Activated CD4-positive, alpha-beta memory T cell treated with anti-CD3 and anti-CD28 coated beads for 36 hours (primary cell): ENCODE measurements at places on chromosomes 16 and 17.

- H3K27me3 ChIP-seq, result no peaks in the 10 kb centered on the region
- no peak overlapping the region for H3K4me3 ChIP-seq
- H3K27ac ChIP-seq, result no peak overlapping the region
- H3K36me3 ChIP-seq, result no peaks in the 10 kb centered on the region
- DNase-seq, result no peak
Measured at GRCh38 chr16:15829460-15829859, 27.4 kb downstream of the MYH11 start.

DNA sequence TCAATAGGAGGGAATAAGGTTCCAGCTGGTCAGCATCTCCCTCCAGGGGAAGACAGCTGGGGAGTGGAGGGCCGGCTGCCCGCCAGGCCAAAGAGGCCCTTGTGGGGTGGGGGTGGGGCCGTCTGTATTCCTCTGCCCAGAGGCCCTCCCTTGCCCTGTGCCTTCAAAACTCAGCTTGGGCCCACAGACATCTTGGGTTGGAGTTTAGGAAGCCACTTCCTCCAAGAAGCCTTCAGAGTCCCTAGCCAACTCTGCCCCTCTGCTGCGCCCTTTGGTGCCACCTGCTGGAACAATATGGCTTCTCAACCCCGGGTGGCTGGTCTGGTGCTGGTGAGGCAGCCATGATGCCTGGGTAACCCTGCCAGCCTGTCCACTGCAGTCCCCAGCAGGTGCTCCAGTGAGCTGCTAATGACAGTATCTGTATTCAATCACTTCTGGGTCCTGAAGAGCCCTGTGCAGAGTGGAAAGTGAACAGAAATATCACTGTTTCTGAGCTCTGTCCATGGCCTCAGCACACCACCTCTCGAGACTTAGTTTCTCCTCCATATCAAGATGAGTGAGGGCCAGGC is 16.7 kb downstream of the HSD11B2 start:
- no peaks in the 10 kb centered on the region for H3K4me1 ChIP-seq
- no peak overlapping the region for H3K4me3 ChIP-seq
- H3K36me3 ChIP-seq, result peaks cover 2% of the 10 kb centered on the region
- no peaks in the 10 kb centered on the region for H3K27me3 ChIP-seq
- peak; percentile 87 for DNase-seq
- no peak overlapping the region for H3K27ac ChIP-seq

DNA sequence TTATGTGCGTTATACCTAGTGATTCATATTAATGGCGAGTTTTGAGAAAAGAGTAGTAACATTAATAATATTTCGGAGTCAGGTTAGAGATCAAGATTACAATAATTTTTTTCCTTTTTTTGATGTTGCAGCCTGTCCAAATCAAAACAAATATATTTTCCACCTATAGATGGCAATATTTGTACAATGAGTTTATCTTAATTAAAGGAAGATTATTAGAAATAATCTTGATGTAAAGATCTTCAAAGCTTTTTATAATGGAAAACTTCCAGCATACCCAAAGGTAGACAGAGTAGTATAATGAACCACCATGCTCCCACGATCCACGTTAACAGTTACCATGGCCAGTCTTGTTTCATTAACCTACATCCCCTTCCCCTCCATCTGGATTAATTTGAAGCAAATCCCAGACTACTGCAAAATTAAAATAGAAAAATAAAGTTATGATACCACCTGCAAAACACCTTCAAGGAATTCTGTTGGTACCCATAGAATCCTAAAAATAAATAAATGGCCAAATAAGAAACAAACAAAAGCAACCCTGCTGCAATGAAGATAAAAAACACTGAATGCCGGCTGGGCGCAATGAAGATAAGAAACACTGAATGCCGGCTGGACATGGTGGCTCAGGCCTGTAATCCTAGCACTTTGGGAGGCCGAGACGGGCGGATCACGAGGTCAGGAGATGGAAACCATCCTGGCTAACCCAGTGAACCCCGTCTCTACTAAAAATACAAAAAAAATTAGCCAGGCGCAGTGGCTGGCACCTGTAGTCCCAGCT is 46.5 kb upstream of the GINS3 start:
- H3K36me3 ChIP-seq, result no peaks in the 10 kb centered on the region
- H3K27ac ChIP-seq, result no peak overlapping the region
- no peaks in the 10 kb centered on the region for H3K4me1 ChIP-seq
- peaks cover 26% of the 10 kb centered on the region for H3K27me3 ChIP-seq

DNA sequence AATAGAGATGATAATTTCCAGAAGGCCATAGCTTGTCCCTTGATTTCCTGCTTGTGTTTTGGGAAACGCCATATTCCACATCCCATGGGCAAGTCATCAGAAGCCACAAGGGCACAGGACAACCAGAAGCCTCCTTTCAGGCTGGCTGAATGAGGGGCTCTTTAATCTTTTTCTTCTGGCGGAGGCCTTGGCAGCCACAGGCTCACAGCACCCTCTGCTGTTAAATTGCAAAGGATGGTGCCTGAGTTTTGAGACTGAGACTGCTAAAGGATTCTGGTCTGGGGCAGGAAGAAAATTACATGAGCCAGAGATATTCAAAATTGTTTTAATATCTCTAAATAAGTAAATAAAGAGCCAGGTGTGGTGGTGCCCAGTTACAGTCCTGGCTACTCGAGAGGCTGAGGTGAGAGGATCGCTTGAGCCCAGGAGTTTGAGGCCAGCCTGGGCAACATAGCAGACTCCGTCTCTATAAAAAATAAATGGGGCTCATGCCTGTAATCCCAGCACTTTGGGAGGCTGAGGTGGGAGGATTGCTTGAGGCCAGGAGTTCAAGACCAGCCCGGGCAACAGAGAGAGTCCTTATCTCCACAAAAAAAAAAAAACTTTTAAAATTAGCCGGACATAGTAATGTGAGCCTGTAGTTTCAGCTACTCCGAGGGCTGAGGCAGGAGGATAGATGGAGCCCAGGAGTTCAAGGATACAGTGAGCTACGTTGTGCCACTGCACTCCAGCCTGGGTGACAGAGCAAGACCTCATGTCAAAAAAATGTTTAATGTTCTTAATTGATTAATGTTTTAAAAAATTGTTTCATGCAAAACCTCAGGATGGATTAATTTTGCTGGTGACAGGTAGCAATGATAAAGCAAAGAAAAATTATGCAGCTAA is 26.3 kb downstream of the AARSD1 start:
- no peaks in the 10 kb centered on the region for H3K36me3 ChIP-seq
- no peak overlapping the region for H3K27ac ChIP-seq
- peak; percentile 44 for DNase-seq
- H3K4me1 ChIP-seq, result no peaks in the 10 kb centered on the region
- no peak overlapping the region for H3K4me3 ChIP-seq

GRCh38 chr17:73831699-73832098 is 187.5 kb upstream of the SDK2 start:
- no peak overlapping the region for H3K27ac ChIP-seq
- peaks cover 64% of the 10 kb centered on the region for H3K4me1 ChIP-seq
- no peak for DNase-seq

- H3K27ac ChIP-seq, result no peak overlapping the region
- no peaks in the 10 kb centered on the region for H3K4me1 ChIP-seq
- no peak overlapping the region for H3K4me3 ChIP-seq
- no peaks in the 10 kb centered on the region for H3K36me3 ChIP-seq
- H3K27me3 ChIP-seq, result peaks cover 2% of the 10 kb centered on the region
- no peak for DNase-seq
Measured at GRCh38 chr16:85344502-85345128, 232.3 kb upstream of the CIBAR2 start.

DNA sequence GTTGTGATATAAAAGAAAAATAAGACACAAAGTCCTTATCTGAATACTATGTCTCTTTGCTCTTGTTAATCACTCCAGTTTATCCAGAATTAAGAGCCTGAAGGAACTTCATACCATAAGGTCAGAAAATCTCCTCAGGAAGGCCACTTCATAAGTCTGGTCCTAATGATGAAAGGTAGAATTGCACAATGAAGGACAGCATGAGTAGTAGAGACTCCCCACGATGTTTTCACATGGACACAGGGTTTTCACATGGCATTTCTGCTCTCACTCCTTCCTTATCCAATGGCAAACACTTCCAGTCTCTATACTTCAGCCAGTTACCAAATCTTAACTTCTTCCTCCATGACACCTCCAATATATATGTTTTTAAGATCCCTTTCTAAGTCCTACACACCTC is 10.2 kb upstream of the C17orf78 start:
- DNase-seq, result no peak
- H3K27me3 ChIP-seq, result no peaks in the 10 kb centered on the region
- H3K36me3 ChIP-seq, result no peaks in the 10 kb centered on the region
- H3K4me3 ChIP-seq, result no peak overlapping the region
- H3K27ac ChIP-seq, result no peak overlapping the region
- H3K4me1 ChIP-seq, result no peaks in the 10 kb centered on the region

- H3K27me3 ChIP-seq, result no peaks in the 10 kb centered on the region
- H3K36me3 ChIP-seq, result no peaks in the 10 kb centered on the region
- H3K4me3 ChIP-seq, result no peak overlapping the region
- peaks cover 4% of the 10 kb centered on the region for H3K4me1 ChIP-seq
Measured at GRCh38 chr17:13384626-13385025, 217.1 kb downstream of the HS3ST3A1 start.

DNA sequence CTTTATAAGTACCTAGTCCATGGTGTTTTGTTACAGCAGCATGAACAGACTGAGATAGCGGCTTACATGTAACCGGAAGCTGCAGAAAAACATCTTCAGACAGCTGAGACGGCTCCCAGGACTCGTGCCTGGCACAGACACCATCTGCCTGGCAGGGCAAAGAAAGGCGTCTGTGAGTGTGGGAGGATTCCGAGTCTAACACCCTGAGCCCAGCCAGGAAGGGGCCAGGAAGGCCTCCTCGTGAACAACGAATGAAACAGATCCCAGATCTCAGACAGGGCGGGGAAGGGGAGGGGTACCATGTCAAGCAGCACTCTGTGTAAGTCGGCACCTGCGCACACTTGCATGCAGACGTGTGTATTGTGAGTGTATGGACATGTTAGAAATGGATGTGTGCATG is 4.4 kb upstream of the CSNK1D start:
- no peaks in the 10 kb centered on the region for H3K36me3 ChIP-seq
- no peak overlapping the region for H3K4me3 ChIP-seq
- DNase-seq, result no peak
- H3K27me3 ChIP-seq, result no peaks in the 10 kb centered on the region
- no peak overlapping the region for H3K27ac ChIP-seq
- H3K4me1 ChIP-seq, result peaks cover 17% of the 10 kb centered on the region

DNA sequence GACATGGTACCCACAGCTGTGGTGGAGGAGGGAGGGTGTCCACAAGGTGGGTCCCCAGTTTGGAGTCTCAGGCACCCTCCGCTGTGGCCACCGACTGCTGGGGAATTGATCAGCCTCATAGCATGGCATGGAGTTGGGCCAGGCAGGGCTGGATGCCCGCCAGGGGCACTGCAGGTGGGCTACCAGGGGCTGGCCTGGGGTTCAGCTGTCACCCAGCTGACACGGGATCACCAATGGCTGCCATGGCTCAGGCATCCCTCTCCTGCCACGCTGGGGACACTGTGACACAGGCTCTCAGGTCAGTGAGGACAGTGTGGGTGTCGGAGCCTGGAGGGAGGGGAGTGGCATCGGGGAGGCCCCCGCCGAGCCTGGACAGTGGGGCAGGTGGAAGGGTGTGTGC is 19.8 kb upstream of the SSTR5 start:
- H3K36me3 ChIP-seq, result no peaks in the 10 kb centered on the region
- no peak for DNase-seq
- H3K4me1 ChIP-seq, result no peaks in the 10 kb centered on the region

- H3K27ac ChIP-seq, result peak overlapping the region; percentile 71
- H3K4me1 ChIP-seq, result peaks cover 56% of the 10 kb centered on the region
- DNase-seq, result no peak
- no peaks in the 10 kb centered on the region for H3K27me3 ChIP-seq
- peaks cover 45% of the 10 kb centered on the region for H3K36me3 ChIP-seq
Measured at GRCh38 chr16:11682655-11683096, 14.4 kb downstream of the SNN start.

- no peaks in the 10 kb centered on the region for H3K36me3 ChIP-seq
- no peak for DNase-seq
- no peaks in the 10 kb centered on the region for H3K27me3 ChIP-seq
- H3K27ac ChIP-seq, result no peak overlapping the region
- H3K4me3 ChIP-seq, result no peak overlapping the region
Measured at GRCh38 chr16:69417520-69418199, 6.8 kb upstream of the CYB5B start.

DNA sequence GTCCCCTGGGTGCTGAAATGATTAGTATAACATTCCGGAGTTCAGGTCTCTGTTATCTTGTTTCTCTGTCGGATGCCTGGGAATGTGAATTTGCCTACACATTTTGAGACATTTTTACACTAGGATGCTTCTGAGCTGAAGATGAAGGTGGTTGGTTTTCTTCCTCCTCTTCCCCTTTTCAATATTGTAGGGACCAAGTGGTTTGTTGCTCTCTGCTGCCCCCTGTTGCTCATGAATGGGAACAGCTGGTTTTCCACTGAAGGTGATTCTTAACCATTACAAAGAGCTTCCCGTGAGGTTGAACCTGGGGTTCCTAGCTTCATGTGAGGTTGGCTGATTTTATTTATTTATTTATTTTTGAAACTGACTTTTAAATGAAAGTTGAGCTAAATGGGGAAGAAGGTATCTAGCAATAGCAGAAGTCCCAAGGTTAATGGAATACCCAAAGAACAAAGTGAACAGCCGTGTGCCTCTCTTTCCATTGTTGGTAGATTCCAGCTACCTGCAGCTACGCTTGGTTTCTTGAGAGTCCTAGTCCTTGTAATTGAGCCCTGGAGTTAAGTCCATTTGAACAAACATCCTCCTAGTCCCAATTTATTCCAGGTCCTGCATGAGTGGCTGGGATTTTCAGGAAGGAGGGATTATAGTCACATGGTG is 983.9 kb upstream of the EEF2KMT start:
- no peak overlapping the region for H3K27ac ChIP-seq

DNA sequence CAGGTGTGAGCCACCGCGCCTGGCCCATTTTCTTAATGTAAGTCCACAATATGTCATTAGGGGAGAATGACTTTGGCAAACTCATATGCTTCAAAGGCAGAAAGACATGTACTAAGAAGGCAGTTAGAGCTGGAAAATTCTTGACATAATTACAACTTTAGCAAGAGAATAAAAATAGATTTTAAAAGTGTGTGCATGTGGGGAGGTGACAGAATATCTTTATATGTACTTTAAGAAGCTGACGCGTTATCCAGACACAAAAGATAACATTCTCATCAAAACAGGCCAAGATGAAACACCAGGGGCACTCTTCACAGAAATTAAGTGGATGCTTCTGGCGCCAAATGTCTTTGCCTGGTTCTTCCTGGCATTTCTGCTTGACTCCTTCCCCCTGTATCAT is 28.2 kb downstream of the GJC1 start:
- H3K27ac ChIP-seq, result no peak overlapping the region
- no peak for DNase-seq
- peaks cover 4% of the 10 kb centered on the region for H3K27me3 ChIP-seq
- no peaks in the 10 kb centered on the region for H3K4me1 ChIP-seq
- H3K36me3 ChIP-seq, result no peaks in the 10 kb centered on the region
- H3K4me3 ChIP-seq, result no peak overlapping the region

DNA sequence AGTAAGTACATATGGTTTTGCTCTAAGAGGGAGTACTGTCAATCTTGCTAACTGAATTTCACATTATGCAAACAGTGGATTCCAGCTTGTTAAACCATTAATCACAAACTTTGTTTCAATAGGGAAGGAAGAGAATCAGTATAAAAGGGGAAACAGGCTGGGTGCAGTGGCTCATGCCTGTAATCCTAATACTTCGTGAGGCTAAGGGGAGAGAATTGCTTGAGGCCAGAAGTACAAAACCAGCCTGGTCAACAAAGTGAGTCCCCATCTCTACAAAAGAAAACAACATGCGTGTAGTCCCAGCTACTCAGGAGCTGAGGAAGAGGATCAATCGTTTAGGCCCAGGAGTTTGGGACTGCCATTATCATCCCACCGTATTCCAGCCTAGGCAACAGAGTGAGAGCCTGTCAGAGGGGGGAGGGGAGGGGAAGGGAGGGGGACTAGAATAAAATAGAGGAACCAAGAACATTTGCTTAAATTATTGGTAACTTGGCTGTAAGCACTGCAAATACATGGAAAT is 65.7 kb downstream of the FBXL20 start:
- no peaks in the 10 kb centered on the region for H3K27me3 ChIP-seq
- peaks cover 3% of the 10 kb centered on the region for H3K36me3 ChIP-seq
- H3K27ac ChIP-seq, result no peak overlapping the region
- no peak for DNase-seq
